ENCODE measurements at places on chromosomes 4 and X. TPM values are rescaled to one million over a fixed set of nuclear protein-coding genes. Genes with fewer than 3 reads are reported as not detected.

PPP2R2C gene
- 0.34 TPM for total RNA-seq

SPANXN4 gene
- total RNA-seq, result not detected

CITED1 gene
- not detected for total RNA-seq

NPY2R gene
- total RNA-seq, result not detected

PSAPL1 gene
- total RNA-seq, result not detected

STPG2 gene
- total RNA-seq, result 0.16 TPM

ADH4 gene
- total RNA-seq, result not detected

RTL9 gene
- under 0.01 TPM for total RNA-seq

CNGA1 gene
- not detected for total RNA-seq
